Upper lobe of right lung (tissue), 1 donor: ENCODE measurements at places on chromosomes 12 and 14.

DNA sequence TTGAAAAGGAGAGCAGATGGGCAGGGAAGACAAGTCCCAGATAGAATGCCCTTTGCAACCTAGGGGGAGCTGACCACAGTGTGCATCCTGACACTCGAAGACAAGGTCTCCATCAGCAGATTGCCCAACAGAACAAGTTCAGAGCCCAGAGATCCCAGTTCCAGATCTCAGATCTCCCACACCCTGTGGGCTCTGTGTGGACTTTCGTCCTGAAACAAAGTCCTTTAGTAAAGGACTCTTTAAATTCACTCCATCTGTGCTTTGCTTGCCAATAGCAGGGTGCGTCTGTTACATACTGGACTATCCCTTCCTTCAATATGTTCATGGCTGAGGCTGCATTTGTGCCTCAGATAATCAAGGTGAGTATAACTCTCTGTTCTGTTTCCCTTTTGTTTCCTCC is 8.7 kb upstream of the C1RL start:
- DNase-seq = no peak

DNA sequence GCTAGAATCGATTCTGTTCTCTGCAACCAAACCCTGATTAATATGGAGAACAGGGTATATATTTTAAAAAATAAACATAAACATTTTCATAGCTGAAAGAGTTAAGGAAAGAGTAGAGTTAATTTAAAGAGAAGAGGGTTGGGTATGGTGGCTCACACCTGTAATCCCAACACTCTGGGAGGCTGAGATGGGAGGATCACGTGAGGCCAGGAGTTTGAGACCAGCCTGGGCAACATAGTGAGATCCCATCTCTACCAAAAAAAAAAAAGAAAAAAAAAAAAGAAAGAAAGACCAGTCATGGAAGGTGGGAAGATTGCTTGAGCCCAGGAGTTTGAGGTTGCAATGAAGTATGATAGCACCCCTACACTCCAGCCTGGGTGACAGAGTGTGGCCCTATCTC is 25.5 kb downstream of the GTSF1 start:
- DNase-seq = no peak

- DNase-seq = no peak
Measured at GRCh38 chr12:106769078-106769477, 5.4 kb upstream of the RIC8B start.

- no peak for DNase-seq
Measured at GRCh38 chr12:121676190-121676589, 6.7 kb upstream of the MORN3 start.

DNA sequence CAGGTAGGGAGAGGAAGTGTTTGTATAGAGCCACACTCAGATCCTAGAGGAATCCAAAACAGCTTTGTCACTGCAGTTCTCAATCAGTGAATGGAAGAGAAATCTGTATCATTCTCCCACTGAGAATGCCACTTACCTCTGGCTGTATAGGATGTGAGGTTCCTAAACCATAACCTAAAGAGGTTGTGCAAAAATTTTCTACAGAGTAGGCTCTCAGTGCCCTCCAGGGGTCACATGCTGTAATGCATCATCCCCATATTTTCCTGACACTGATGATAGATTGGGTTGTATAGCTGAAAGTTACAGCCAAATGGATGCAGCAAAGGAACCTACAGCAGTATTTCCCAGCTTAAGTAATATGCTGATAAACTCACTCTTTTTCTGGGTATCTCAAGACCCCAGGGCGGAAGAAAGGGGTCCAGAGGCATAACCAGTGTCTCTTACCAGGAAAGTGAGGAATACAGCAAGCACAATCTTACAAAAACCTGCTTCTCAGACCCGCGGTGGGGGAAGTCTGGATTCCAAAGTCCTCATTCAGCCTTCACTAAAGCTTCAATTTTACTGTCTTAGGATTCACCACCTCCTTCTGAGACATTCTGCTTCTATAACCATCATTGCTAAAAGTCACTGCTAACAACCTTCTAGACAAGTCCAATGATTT is 3.8 kb downstream of the BCDIN3D start:
- DNase-seq = no peak

- no peak for DNase-seq
Measured at GRCh38 chr12:68587448-68587873, 23.2 kb upstream of the RAP1B start.

DNA sequence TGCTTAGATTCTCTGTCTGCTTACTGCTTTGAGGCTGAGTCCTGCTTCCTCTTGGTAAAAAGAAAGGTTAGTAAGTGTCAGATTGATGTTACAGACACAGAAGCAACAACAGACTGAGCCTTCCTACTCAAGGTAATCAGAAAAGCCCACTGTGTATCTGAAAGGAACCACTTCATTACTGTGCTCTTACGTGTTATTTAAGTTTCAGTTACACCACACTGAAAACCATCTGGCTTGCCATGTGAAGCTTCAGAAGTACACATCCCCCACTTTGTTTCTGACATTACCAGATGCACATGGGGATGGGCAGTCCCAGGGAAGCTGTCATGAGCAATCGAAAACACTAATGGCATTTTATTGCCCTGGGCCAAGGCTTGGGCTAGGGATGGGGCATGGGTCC is 1290.1 kb downstream of the AACS start:
- DNase-seq = no peak

- DNase-seq = no peak
Measured at GRCh38 chr12:16437281-16437816, 89.9 kb downstream of the MGST1 start.
